ENCODE measurements at places on chromosomes 3 and 15. TPM values are rescaled to one million over a fixed set of nuclear protein-coding genes. Genes with fewer than 3 reads are reported as not detected.
A peak's percentile ranks its signal among the peaks of the same experiment; 100 is the strongest.

Gene P2RY13
- total RNA-seq: under 0.01 TPM

Gene WDR72
- total RNA-seq: not detected

- peak; percentile 42 for DNase-seq
Observed at GRCh38 chr15:89299896-89300295, 34.7 kb downstream of the POLG start.

DNA sequence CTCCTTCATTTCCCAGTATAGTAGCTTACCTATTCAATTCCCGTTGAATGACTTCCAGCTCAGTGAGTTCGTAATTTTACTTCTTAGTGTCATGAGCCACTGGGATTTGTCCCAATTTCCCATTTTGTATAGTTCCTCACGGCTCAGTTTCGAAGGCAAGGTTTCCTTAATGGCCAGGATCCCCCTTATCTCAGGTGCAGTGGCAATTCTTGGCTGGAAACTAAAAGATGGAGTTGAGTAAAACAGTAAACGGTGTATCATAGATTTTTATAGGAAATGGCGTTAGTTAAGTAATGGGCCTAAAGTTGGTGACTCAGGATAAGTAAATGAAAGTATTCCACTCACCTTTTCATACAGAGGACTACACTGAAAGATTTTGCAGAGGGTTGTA, 522 bp upstream of the LMLN start:
- DNase-seq: no peak

- no peak for DNase-seq
Observed at GRCh38 chr15:38017721-38018120, 83.3 kb downstream of the TMCO5A start.

- no peak for DNase-seq
Observed at GRCh38 chr15:75867449-75867848, 24.2 kb downstream of the UBE2Q2 start.

DNA sequence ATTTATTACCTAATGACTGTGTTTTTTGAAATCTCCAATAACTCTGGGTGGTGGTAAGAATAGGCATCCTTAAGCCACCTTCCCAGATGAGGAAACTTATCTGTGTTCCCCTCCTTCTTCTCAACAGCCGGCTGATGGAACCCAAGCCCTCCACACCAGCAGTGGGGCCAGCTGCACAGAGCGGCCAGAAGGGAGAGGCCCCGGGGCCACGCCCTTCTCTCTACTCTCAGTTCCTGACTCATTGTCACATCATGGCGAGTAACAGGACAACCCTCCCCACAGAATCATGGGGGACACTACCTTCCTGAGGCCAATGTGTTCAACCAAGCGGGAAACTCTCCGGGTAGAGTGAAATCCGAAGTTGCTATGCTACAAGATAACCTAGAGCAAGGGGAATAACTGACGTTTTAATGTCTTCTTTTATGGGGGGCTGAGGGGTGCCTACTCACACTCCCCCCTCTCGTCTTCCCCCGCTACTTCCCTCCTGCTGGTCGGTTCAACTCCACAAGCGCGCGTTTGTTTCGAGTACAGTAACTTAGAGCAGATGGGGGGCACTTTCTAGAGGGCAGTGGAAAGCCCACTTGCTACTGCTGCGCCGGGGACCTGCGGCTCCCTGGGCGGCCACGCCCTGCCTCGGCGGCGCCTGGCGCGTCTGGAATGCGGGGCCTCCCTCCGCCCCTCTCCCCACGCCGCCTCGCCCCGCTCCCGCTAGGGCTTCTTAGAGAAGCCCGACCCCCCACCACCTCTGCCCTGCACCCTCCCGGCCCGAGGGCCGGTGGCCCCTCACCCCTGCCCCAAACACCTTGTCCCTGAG, 621 bp downstream of the ANXA2 start:
- peak; percentile 71 for DNase-seq

GRCh38 chr15:93152951-93153350, 63.9 kb upstream of the RGMA start:
- no peak for DNase-seq

DNA sequence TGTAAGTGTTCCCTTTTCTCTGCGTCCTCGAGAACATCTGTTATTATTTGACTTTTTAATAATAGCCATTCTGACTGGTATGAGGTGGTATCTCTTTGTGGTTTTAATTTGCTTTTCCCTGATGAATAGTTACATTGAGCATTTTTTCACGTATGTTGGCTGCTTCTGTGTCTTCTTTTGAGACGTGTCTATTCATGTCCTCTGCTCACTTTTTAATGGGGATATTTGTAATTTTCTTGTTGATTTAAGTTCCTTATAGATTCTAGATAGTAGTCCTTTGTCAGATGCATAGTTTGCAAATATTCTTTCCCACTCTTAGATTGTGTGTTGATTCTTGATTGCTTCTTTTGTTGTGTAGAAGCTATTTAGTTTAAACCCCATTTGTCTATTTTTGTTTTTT, 179.2 kb downstream of the DOCK3 start:
- no peak for DNase-seq

DNA sequence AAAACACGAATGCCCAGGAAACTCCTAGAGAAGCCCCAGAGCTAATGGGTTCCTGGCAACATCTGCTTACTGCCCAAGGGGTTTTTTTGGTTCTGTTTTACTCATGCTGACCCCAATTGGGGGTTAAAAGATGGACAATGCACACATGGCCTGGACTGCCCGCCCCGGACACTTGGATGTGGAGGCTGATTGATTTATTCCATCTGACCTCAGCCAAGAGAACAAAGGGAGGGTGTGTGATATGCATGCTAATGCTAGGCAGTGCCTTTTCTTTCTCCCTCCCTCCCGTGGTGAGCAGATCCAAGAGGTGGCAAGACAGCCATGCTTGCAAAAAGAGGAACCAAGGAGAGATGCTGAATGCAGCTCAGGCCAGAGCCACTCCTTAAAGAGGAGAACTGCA, 3.3 kb upstream of the LRTM1 start:
- no peak for DNase-seq

Gene CX3CR1
- total RNA-seq: under 0.01 TPM

Gene CHRD
- total RNA-seq: 4.8 TPM

Gene TYRO3
- 9.8 TPM for total RNA-seq

DNA sequence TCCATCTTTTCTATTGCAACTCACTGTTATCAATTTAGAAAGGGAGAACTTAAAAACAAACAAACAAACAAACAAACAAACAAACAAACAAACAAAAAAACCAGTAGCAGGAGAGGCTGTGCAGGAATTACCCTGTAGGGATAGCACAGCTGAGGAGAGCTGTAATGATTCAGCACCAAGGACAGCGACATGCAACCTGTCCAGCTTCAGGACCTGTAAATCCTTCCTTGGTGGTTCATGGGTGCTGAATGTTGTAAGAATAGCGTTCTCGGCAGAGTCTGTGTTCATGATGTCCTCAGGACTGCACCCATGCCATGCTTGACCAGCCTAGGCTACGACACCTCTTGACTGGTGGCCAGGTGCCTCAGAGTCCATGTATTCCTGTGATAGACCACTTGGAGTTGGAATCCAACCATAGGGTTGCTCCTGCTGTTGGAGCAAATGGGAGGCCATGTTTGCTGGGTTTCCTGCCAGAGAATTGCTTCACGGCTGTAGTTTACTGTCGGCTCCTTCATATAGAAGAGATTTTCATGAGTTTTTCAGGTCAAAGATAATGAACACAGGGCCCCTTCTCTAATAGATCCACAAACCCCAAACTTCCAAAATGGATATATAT, 65.9 kb downstream of the CACNA2D3 start:
- peak; percentile 49 for DNase-seq

Gene BOC
- 3.9 TPM for total RNA-seq

Gene LDHAL6B
- total RNA-seq: not detected

Gene AHSG
- not detected for total RNA-seq

Gene ATP13A3
- 222 TPM for total RNA-seq

DNA sequence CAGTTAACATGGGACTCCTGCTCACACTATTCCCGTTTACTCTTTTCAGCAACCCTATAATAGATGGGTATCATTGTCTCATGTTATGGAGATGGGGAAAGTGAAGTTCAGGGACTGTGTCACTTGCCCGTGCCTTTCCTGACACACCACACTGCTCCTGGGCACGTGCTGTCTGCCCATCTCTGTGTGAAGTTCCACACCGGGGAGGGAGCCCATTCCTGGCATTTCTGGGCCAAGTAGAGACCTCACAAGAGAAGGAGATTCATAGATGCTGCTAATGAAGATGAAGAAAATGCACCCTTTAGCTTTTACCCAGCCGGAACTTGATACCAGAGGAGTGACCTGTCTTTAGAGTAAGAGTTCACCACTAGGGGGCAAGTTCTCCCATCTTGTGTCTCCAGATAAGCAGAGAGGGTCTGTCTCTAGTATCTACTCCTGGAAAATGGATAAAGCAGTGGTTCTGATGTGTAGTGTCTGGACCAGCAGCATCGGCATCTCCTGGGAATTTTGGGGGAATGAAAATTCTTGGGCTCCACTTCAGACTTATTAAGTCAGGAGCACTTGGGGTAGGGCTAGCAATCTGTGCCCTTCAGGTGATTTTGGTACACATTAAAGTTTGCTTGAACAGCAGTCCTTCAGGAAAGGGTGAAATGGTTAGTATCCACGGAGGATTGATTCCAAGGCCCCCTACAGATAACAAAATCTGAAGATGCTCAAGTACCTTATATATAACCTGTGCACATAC, 2.0 kb upstream of the TOPBP1 start:
- peak; percentile 47 for DNase-seq

DNA sequence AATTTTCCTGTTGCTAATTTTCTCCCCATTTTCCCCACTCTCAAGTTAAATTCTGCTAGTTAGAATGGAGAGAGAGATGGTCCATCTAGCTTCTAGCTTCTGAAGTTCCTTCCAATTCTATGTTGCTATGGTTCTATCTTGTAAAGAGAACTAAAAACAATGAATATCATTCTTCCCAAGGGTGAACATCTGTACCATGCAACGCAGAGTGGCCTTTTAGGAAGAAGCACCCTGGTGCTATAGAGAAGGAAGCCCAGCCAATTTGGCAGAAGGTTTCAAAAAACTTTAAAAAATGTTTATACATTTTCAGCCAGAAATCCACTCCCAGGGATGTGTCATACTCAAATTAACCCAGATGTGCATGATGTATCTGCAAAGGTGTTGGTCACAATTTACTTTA, 149.1 kb downstream of the SEMA6D start:
- no peak for DNase-seq

- DNase-seq: no peak
Observed at GRCh38 chr3:45031531-45031930, 5.4 kb downstream of the CLEC3B start.

Gene PIGZ
- total RNA-seq: 0.51 TPM

GRCh38 chr3:107525644-107526305, 3.0 kb downstream of the BBX start:
- no peak for DNase-seq

- no peak for DNase-seq
Observed at GRCh38 chr3:197667968-197668367, 68.7 kb downstream of the RUBCN start.

Gene FOXL2
- total RNA-seq: under 0.01 TPM

Gene DAZL
- not detected for total RNA-seq

Gene TMC3
- total RNA-seq: not detected

DNA sequence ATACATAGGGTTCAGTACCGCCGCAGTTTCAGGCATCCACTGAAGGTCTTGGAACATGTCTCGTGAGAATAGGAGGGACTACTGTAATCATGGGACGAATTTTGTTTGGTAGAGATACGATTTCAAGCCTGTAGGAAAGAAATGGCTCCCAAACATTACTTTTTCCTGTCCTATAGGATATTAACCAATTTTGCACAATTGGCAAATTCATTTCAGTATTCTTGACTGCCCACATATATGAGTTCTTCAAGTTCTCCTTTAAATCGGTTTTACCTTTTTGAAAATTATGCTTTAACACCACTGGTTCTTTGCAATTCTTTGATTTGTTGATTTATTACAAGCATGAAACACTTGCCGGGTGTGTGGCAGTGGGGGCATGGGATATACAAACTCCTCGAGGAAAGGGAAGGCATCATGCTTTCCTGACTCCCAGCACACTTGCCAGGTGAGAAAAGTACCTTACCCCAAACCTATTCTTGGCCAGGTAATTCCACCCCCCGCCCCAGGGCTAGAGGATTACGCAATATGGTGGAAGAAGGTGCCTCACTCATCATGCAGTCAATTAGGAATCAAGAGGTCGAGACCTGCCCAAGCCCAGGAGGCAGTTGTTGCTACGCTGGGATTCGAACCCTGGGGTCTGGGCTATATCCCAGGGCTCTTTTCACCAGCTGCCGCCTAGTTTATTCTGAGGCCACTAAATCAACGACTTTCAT, 584 bp upstream of the LARS2 start:
- DNase-seq: no peak

GRCh38 chr15:69038508-69038907, 24.0 kb downstream of the NOX5 start:
- DNase-seq: no peak

Gene HCLS1
- 0.51 TPM for total RNA-seq

- DNase-seq: no peak
Observed at GRCh38 chr15:63998489-63998888, 47.8 kb downstream of the DAPK2 start.

DNA sequence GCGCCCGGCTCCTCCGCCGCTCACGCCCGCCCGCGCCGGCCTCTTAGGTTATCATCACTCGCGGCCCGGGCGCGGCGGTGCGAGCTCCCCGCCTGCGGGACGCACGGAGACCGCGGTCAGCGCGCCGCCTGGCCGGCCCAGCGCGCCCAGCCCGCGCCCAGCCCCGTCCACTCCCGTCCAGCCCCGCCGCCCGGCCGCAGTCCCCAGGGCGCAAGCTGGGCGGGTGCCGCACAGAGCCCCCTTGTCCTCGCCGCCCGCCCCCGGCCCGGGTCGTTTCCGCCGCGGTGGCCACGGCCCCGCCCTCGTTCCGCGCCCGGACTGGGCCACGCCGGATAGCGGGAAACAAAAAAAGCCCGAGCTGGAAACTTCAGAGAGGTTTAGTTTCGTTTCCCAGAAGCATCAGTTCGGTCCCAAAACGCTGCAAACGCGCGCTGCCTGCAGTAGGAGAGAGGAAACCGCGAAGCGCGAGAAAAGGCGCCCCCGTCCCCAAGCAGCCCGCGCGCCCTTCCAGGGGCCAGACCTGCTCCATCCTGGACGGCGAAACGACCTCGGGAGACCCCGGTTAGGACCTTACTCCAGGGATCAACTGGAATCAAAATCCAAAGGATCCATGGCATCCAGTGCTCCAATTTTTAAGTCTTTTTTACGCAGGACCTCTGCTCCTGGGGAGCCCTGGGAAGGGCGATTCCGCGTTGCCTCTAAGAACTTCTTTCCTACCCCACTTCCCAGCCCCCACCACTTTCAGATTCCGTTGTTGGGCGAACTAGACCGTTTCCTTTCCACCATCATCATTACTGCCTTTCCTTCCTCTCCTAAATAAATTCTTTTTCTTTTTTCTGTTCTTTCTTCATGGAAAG, at the start of gene ATP10A:
TSS of gene ATP10A (minus strand) at position 217 of the 857 bp plus-strand sequence. CDS start 231 bp downstream, outside the sequence.
- DNase-seq: peak; percentile 67

DNA sequence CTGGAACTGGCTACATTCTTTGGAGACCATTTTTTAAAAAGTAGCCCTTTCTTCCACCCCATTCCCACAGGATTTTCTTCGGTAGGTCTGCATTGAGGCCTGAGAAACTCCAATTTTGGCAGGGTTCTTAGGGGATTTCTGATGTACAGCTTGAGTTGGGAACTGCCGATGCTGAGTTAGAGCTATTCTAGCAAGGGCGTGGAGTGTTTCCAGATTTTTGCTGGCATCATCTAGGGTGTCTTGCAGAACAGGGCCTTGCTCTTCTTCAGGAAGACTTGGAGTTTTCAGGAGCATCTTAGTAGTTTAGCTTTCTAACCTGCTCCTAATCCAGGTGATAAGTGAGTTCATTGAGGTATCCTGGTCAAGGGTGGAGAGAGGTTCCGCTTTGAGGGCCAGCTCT, 41.0 kb downstream of the SV2B start:
- no peak for DNase-seq

- no peak for DNase-seq
Observed at GRCh38 chr15:43190178-43190577, 5.0 kb downstream of the CCNDBP1 start.
